CD4-positive, alpha-beta T cell treated with Interleukin-6 at 100 ng/mL for 8 hours (primary cell): ENCODE measurements at places on chromosomes 16 and 17.

GRCh38 chr16:14151256-14152030 lies 80.3 kb downstream of the MRTFB start:
- no peak for DNase-seq

DNA sequence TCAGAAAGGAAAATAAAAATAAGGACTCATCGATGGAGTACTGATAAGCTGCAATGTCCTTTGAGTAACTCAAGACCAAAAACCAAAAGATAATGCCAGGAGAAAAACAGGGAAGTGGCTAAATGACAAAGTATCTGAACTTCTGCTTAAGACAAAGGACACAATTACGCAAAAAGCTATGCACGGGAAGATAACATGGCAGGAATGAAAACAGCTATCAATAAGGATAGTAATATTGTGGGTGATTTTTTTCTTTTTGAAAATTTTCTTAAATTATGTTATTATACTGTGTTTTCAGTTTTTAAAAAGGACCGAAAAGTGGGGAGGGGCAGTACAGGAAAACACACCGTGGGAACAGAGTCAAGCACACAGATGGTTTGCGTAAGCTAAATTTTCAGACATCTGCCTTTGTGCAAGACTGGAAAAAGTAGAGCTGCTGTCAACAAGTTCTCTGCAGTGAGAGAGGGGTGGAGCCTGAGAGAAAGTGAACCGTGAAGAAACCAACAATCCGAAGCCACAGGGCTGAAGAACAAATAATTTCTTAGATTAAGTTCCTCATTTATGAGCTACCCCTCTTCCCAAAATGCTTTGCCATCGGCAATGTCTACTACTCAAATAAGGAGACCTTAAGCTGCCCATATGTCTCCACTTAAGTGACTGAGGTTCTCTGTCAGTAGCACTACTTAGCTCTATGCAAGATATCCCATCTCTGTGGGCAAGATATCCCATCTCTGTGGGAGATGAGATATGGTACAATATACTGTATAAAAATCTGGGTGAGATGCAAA lies 99.9 kb upstream of the CORO6 start:
- DNase-seq, result peak; percentile 69

DNA sequence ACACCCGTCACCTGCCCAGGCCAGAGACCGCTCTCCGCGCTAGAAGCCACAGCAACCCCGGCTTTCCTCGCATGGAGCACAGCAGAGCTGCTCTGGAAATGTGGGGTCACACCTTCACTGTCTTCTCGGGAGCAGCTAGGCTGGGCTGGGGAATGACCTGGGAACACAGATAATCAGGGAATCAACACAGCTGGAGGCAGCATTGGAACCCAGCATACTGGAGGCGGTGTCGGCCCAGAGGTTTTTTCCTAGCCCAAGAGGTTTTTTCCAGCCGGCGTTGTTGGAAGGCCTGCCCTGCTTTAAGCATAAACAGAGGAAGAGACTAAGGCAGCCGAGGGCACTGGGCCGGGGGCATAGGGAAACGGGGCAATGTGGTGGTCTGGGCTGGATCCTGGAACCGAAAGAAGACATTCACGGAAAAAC lies 791 bp upstream of the PLD6 start:
- no peak for DNase-seq

- DNase-seq, result no peak
Measured at GRCh38 chr17:56031636-56032035, 121.6 kb upstream of the ANKFN1 start.

- DNase-seq, result no peak
Measured at GRCh38 chr17:4179071-4179470, 36.1 kb downstream of the CYB5D2 start.

DNA sequence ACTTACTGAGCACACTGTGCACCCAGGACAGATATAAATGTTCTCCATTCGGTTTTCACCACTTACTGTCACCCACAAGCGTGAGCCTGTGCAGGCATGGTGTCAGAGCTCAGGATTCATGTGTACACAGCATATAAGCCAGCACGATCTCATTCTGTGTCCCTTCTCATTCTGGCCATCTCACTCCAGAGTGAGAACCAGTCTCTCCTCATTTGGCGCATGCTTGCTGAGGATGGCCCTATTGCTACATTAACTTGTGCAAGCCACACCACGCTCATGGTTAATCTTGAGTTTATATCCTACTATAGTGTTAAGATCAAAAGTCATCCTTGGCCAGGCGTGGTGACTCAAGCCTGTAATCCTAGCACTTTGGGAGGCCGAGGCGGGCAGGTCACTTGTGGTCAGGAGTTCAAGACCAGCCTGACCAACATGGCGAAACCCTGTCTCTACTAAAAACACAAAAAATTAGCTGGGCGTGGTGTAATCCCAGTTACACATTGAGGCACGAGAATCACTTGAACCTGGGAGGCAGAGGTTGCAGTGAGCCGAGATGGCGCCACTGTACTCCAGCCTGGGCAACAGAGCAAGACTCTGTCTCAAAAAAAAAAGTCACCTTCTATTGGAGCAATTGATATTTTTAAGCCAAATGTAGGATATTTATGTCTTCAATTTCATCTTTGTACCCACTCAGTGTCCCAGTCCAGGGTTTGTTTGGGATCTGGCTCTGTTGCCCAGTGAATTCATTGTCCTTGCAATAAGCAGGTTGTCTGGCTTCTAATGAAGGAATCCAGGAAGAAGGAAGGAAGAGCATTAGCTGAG lies 20.9 kb downstream of the SOCS1 start:
- DNase-seq, result no peak

- no peak for DNase-seq
Measured at GRCh38 chr16:89861648-89862047, 11.7 kb upstream of the TCF25 start.

DNA sequence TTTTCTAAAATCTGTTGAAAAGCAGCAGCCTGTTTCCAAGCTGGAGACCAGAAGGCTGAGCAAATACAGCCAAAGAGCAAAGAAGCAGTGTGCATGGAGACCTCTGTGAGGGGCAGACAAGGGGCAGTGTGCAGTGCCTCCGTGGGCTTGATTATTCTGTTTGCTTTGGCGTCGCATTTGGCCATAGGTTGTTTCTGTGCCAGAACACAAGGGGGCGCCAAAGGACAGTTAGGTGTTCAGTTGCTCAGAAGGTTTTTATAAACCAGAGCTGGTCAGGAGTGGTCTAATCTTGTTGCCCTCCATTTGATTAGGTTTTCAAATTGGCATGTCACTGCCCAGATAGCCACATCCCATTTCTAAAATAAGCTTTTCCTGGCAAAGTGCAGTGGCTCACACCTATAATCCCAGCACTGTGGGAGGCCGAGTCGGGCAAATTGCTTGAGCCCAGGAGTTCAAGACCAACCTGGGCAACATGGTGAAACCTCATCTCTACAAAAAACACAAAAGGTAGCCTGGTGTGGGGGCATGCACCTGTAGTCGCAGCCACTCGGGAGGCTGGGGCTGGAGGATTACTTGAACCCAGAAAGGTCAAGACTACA lies 10.6 kb downstream of the MYH3 start:
- DNase-seq, result peak; percentile 69
